Astrocyte of the cerebellum (primary cell): ENCODE measurements at places on chromosomes 3 and 15.

DNA sequence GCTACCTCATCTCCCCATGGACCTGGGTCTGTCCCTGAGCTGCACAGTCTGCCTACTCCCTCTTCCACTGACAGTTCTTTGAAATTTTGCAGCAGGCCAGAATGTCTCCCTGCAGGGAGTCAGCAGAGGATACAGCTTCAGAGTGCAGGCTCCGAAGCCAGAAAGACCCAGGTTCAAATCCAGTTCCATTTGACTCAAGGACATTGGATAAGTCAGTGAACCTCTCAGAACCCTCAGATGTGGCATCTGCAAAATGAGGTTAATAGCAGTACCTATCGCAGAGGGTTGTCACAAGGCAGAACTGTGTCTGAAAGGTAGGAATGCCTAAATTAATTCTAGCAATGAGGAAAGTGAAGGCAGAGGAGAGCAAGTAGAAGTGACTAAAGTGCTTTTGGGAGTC is 244.4 kb upstream of the TRIM42 start:
- DNase-seq, result no peak

GRCh38 chr3:3902161-3902560 is 102.9 kb downstream of the LRRN1 start:
- no peak for DNase-seq

- DNase-seq, result no peak
Observed at GRCh38 chr15:98731712-98732450, 83.5 kb downstream of the IGF1R start.

GRCh38 chr3:107221856-107222255 is 155.4 kb upstream of the CCDC54 start:
- no peak for DNase-seq

DNA sequence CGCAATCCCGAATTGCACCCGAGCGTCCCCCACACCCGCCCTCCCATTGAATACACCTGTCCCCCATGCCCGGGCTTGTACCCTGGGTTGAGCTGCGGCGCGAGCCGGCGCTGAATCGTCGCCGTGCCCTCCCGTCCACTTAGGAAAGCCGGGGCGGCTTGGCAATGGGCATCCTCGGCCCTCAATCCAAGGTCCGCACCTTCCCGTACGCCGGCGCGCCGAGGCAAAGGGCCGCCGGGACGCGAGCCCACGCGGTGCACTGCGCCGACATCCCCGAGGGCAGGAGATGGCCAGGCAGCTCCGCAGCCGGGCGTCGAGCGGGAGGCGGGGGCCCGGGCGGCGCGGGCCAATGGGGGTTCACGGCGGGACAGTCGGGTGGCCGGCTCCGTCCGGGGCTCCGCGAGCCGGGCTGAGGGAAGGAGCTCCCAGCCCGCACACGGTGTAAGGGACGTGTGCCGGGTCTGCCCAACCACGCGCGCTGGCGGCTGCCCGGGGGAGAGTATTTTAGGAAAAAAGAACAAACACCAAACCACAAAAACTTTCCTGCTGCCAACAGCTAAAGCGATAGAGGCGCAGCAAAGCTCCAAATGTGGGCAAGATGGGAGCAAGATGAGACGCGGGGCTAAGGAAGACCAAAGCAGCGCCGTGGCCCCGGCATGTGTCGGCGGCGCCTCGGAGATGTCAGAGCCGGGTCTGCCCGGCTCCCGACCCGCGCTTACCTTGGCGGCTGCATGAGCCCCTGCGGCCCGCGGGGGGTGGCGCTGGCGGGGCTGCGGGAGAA is 621 bp downstream of the RGMA start:
- no peak for DNase-seq

- DNase-seq, result no peak
Observed at GRCh38 chr3:195178124-195178910, 92.6 kb downstream of the XXYLT1 start.

- no peak for DNase-seq
Observed at GRCh38 chr3:130900959-130901358, 7.1 kb downstream of the ATP2C1 start.

- DNase-seq, result no peak
Observed at GRCh38 chr15:66893294-66893693, 172.1 kb upstream of the SMAD3 start.

DNA sequence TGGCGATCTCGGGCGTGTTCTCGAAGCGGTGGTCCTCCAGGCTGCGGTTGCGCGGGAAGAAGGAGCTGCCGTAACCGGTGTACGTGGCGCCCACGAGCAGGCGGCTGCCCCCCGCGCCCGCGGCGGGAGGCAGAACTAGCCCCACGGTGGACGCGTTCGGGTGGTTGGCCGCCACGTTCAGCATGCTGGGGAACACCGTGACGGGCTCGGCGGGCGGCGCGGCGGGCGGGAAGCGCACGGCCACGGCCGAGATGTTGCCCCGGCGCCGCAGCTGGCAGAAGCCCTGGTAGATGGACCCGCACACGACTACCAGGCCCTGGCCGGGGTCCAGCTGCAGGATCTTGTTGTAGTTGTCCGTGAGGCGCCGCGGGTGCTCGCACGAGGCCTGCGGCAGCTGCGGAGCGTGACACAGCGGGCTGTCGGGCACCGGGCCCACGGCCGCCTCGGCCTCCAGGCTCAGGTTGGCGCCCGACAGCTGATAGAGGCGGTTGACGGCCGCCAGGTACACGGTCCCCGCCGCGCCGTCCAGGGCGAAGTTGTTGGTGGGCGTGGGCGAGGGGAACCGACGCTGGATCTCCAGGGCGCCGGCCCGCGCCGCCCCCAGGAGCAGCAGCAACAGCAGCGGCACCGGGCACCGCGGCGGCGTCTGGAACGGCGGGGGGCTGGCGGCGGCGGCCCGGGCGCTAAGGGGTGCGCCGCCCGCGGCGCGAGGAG is 397 bp downstream of the PLXND1 start:
- DNase-seq, result no peak

GRCh38 chr15:70133296-70133695 is 35.6 kb upstream of the TLE3 start:
- DNase-seq, result no peak

DNA sequence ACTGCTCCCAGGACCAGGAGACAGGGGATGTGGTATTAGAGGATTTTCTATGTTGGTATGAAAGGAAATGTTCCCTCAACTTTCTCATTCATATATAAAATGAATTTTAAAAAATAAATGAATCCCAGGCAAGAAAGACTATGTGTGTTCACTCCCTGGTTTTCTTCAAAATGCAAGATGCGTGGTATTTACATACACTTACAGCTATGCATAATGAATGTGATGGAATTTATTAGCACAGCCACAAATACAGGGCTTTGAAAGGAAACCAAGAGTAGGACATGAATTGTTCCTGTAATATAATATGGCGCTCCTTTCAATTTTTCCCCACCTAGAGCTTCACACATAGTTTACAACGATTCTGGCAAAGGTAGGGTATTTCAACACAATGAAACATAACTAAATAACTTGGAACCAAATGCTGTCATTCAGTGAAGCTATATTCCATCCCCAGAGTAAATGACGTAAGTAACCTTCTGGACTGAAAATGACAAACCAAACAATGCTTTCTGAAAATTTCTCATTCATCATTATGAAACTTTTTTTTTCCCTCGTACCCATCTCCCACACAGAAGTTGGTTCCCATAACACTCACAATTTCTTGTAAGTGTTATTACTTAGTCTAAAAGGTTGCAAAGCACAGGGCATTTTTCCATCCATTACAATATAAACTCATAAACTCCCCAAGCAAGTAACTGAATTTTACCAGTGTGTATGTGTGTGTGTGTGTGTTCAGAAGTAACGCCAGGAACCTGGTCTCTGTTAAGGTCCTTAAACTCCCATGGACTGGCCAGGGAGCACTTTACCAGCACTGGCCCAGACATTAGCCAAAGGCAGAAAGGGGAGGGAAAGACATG is 41.8 kb downstream of the CBLB start:
- no peak for DNase-seq

DNA sequence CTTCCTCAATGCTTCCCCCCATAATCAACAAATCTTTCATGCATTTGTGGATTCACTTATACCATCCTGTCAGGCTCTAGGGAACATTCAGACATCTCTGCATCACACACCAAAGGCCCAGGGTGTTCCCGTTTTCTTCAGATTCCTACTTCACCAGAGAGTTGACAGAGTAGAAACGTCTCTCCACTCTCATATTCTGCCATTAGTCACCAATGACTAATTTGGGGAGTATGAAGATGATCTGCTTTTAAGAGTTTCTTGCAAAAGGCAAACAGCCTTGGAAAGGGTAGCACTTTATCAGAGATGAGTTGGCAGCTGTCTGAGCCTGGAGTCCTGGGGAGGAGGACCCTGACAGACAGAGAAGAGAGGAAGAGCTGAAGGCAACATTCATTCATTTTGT is 55.8 kb upstream of the DGKG start:
- no peak for DNase-seq

- DNase-seq, result no peak
Observed at GRCh38 chr15:71812966-71813722, 2.8 kb downstream of the NR2E3 start.

DNA sequence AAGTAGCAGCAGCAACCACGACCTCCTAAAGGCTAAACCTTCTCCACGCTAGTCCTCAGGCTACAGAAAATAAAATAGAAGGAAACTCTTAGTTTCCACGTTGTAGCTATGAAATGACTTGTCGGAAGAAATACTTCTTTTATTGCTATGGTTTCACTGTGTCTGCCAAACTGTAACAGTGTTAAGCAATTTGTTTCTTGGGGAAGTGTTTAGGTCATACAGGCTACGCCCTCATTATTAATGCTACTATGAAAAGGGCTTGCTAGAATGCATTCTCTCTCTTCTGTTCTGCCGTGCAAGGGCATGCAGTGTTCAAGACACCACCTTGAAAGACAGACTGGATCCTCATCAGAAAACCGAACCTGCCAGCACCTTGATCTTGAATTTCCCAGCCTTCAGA is 462.7 kb downstream of the PLOD2 start:
- no peak for DNase-seq

GRCh38 chr15:92510163-92510882 is 116.6 kb downstream of the ST8SIA2 start:
- DNase-seq, result peak; percentile 83

- DNase-seq, result no peak
Observed at GRCh38 chr3:133578548-133579191, 5.2 kb downstream of the CDV3 start.

GRCh38 chr3:146164071-146164470 is 3.1 kb upstream of the PLOD2 start:
- DNase-seq, result no peak

DNA sequence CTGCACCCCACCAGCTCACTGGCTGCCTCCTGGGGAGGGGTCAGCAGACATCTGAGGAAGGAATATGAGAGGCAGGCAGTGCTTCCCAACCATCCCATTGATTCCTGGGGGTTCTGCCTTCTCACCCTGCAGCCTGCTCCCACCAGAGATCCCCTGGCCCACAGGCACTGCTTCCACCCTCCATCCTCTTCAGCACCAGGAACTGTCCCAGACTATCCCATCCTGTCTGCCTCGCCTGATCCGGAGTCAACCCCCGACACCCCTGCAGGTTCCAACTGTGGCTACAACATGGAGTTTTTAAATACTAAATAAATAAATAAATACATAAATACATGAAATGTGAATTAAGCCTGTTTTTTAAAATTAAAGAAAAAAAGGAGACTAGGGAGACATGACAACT is 43.6 kb downstream of the CACNA2D2 start:
- DNase-seq, result no peak

DNA sequence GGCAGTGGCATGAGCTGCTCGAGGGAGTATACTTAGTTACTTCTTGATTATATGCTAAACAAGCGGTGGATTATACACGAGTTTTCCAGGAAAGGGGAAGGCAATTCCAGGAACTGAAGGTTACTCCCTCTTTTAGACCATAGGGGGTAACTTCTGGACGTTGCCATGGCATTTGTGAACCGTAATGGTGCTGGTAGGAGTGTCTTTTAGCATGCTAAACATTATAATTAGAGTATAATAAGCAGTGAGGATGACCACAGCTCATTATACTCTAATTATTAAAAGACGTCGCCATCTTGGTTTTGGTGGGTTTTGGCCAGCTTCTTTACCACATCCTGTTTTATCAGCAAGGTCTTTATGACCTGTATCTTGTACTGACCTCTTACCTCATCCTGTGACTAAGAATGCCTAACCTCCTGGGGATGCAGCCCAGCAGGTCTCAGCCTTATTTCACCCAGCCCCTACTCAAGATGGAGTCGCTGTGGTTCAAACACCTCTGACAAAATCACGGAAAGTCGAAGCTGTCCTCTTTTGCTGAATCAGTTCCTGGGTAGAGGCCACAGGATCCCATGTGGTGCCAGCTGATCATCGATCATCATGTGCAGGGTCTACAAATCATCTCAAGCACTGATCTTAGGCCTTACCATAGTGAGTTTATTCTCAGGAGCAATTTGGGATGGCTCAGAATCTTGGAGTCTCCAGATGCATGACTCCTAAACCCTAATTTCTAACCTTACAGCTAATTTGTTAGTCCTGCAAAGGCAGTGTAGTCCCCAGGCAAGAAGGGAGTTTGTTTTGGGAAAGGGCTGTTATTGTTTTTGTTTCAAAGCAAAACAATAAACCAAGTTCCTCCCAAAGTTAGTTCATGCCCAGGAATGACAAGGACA is 149.1 kb downstream of the TJP1 start:
- DNase-seq, result no peak

- DNase-seq, result no peak
Observed at GRCh38 chr15:69377216-69377970, 36.8 kb upstream of the KIF23 start.

- no peak for DNase-seq
Observed at GRCh38 chr3:114627770-114628169, 333.9 kb downstream of the TIGIT start.

DNA sequence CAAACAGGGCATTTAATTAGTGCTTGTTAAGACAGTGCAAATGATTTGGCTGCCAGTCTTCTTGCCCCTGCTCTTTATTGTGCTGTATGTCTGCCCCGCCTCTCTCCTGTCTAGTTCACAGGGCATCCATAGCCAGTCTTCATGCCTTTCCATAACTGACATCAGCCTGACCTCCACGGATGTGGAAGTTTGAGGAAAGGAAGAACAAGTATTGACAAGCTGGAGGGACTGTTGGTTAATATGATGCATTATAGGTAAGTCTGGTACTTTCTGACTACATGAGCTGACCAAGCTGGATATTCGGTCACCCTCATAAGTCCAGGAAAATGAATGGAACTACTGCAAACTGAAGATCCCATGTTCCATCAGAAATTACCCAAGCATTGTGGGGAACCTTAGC is 325.9 kb downstream of the TIGIT start:
- DNase-seq, result no peak

DNA sequence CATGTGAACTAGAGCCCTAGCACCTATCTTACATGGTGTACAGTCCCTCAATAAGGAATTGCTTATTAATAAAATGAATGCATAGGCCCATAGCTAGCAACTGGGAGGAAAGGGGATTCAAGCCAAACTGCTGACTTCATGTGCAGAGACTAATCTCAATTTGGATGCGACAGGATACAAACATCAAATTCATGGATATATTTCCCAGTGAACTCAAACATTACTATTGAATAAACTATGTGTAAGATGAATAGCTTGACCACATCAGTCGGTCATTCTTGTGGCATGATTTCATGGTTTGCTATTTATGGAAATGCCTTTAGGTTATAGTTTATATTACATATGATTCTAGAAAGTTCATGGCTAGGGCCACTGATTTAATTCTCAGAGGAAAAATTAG is 268.6 kb upstream of the SLITRK3 start:
- DNase-seq, result peak; percentile 53
